ENCODE measurements at places on chromosomes 2 and 18. TPM values are rescaled to one million over a fixed set of nuclear protein-coding genes. Genes with fewer than 3 reads are reported as not detected.

ROCK2 gene
- total RNA-seq, result 24.3 TPM

PLEKHB2 gene
- 61.1 TPM for total RNA-seq

CCDC141 gene
- 0.84 TPM for total RNA-seq

TDRD15 gene
- not detected for total RNA-seq

ELOA2 gene
- total RNA-seq, result not detected
